ENCODE measurements at places on chromosomes 12 and 14.

- no peak for DNase-seq
Measured at GRCh38 chr12:130334937-130335336, 2.8 kb upstream of the PIWIL1 start.

- DNase-seq = no peak
Measured at GRCh38 chr14:103896578-103896977, 31.7 kb upstream of the TDRD9 start.

DNA sequence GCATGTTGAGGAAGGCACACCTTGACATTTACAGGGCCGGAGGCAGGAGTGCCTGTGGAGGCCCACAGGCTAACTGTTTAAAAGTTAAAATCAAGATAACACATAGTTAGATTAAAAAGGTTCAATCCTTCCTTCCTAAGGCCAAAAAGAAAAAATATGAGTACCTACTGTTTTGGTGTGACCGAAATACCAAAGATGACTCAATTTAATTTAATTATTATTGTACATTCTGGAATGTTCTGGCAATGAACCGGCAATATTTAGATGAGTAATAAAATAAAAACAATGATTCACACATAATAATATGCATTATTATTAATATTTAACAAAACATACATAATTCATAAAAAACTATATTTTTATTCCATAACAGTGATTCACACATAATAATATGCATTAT, 136.8 kb upstream of the NTF3 start:
- no peak for DNase-seq

DNA sequence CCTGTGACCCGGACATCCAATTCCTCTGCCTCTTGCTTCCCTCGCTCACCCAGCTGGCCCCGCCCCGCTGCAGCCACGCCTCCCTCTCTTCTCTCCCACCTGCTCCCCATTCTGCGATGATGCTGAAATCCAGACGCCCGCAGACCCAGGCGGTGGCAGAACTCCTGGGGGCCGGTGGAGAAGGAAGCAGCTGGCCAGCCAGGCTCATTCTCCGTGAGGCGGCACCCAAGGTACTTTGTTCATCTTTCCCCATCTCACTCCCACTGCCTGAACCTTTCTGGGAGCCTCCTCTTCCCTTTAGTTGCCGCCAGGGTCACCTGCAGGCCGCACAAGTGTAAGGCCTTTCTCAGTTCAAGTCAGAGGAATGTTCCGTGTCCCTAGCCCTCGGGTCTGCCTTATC, 35.7 kb downstream of the FOXN4 start:
- DNase-seq = peak; percentile 85

- peak; percentile 81 for DNase-seq
Measured at GRCh38 chr12:79532907-79533288, 157.9 kb downstream of the PAWR start.

- no peak for DNase-seq
Measured at GRCh38 chr14:46279776-46280175, 371.8 kb downstream of the RPL10L start.

- DNase-seq = peak; percentile 68
Measured at GRCh38 chr12:121872546-121873215, 14.0 kb upstream of the HPD start.

DNA sequence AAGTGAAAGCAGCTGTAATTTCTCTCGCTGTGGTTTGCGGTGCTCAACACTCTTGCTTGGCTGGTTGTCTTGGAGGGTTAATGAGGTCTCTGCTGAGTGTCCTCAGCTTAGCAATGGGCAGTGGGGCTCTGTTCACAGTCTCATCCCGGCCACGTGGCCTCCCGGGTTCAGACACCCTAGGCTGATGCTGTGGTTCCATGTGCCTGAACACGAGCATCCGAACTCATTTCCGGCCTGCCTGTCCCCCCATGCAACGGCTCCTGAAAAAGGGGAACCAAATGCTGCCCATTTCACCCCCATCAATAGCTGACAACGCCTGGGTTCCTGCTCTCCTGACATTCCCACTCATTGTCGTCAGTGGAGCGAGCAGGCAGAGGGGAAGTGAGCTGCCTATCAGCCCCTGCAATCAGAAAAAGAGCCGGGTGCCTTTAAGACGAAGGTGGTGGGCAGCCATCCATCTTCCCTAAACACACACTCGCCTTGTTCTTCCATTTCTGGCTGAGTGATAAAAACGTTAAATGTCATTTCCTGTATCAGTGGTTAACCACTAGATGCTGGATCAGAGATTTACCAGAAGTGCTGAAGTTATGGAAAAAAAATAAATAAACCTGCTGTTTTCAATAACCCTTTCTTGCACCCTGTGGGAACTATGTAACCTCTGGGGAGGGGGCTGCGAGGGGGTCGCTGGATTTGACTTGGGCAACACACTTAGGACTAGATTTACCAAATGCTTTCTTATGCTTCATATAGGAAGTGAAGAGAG, 60.3 kb upstream of the BCL2L14 start:
- no peak for DNase-seq

- peak; percentile 62 for DNase-seq
Measured at GRCh38 chr14:71403656-71404055, 496.4 kb downstream of the PCNX1 start.

- no peak for DNase-seq
Measured at GRCh38 chr14:20976291-20976690, 13.5 kb upstream of the METTL17 start.

GRCh38 chr14:23660290-23661226, 24.4 kb downstream of the DHRS2 start:
- DNase-seq = no peak

GRCh38 chr14:70011098-70011497, 131.9 kb downstream of the SMOC1 start:
- peak; percentile 72 for DNase-seq

DNA sequence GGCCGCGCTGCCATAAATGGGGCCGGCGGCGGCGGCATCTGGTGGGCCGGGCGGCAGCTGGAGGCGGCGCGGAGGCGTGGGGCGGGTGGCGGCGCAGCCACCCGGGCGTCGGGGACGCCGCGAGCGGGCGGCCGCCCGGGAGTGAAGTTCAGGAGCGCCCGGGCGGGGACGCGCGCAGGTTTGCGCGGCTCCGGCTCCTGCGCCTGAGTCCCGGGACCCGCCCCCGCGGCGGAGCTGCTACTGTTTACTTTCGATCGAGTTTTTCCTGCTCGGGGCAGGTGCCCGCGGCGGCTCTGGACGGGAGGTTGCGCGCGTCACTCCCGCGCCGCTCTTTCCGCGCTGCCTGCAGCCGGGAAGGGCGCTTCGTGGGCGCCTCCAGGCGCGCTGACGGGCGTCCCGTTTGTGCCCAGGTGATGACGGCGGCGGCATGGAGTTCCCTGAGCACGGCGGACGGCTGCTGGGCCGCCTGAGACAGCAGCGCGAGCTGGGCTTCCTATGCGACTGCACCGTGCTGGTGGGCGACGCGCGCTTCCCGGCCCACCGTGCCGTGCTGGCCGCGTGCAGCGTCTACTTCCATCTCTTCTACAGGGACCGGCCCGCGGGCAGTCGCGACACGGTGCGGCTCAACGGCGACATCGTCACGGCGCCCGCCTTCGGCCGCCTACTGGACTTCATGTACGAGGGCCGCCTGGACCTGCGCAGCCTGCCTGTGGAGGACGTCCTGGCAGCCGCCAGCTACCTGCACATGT, at the start of gene ZBTB42:
ZBTB42 (plus strand) TSS at position 331 of the 749 bp plus-strand sequence; CDS start at position 428, 97 bp downstream.
- peak; percentile 73 for DNase-seq

GRCh38 chr12:90028635-90029051, 320.0 kb upstream of the ATP2B1 start:
- DNase-seq = no peak

- DNase-seq = no peak
Measured at GRCh38 chr14:106203438-106203837, 677.1 kb downstream of the TMEM121 start.

GRCh38 chr14:102980409-102980810, 57.9 kb downstream of the AMN start:
- no peak for DNase-seq

DNA sequence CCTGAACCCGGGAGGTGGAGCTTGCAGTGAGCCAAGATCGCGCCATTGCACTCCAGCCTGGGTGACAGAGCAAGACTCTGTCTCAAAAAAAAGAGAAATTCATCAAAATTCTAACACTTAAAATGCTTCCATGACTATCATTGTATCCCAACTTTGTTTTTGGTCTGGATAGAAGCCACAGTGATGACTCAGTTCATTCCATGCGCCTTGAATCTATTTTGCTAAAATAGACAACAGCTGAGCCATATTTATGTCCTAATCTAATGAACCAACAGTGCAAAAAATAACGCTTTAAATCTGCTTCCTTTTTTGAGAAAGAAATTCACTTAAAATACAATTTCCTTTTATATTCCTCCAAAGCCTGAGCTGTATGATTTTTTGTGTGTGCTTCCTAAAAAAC, 23.2 kb upstream of the BICD1 start:
- no peak for DNase-seq

DNA sequence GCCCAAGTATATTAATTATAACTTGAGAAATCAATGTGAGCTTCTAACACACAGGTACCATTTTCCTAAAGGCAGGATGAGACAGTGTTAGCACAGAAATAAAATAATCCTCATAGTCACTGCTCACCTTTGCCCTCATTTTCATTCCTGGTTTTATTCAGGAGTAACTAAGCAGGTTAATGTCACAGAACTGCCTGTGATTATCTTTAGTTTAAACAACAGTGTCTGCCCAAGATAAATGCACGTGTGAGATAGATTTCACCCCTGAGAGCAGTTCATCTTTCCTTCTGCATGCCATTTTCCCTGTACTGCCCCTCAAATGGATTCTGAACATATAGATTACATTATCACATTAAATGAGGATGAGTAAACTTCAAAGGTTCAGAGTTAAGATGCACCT, 250.7 kb downstream of the RMST start:
- DNase-seq = no peak

GRCh38 chr12:24697295-24697694, 251.6 kb downstream of the BCAT1 start:
- peak; percentile 2 for DNase-seq

- DNase-seq = no peak
Measured at GRCh38 chr12:15599266-15600037, 189.7 kb downstream of the EPS8 start.

- peak; percentile 90 for DNase-seq
Measured at GRCh38 chr14:91509878-91510170, 286 bp downstream of the PPP4R3A start.

DNA sequence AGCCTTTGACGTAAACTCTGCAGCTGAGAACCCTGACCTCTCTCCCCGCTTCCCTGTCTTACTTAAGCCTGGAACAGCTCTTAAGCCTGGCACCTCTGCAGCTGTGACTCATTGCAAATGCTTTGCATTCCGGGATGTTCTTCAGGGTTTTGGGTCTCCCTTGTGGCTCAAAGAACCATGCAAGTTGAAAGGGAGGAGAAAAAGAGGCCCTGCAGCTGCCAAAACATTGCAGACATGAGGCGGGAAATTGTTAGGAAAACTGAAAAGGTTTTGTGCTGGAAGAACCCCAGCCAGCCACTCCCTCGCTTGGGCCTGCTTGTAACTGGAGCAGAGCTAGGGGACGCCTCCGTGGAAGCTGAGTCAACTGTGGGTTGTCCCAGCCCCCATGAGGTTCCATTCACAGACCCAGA, 60.2 kb upstream of the FERMT2 start:
- DNase-seq = no peak

GRCh38 chr12:111570084-111570961, 28.8 kb downstream of the ATXN2 start:
- DNase-seq = no peak

- DNase-seq = no peak
Measured at GRCh38 chr14:104572668-104573067, 6.9 kb upstream of the C14orf180 start.

DNA sequence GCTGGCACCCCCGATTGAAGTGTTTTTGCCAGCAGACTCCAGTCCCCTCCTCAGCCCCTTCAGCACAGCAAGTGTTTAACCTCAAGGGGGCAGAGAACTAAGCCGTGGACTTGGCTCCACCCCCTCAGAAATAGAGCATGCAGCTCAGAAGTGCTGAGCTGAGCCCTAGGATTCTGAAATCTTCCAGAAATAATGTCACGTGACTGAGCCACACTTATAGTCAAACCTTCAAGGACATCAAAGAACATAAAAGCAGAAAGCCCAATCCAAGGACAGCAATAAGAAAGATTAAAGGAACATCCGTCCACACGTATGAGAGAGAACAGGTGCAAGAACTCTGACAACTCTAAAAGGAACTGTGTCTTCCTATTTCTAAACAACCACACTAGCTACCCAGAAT, 317.7 kb upstream of the LRFN5 start:
- no peak for DNase-seq

DNA sequence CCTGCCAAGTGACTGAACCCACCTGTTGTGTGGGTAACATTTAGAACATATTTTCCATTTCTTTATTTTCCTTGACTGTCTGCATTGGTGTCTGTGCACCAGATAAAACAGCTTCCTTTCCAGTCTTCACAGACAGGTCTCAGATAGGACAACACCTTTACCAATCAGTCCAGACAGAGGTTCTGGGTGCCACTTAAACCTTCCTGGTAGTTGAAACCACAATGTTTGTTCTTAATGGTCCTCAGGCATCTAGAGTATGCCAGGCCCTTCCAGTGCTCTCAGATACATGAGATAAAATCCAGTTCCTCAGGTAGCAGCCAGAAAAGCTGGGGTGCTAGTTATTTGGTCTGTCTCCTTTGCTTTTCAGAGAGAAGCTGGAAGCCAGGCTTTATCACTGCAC, 7.0 kb upstream of the CLEC2D start:
- DNase-seq = no peak

- DNase-seq = no peak
Measured at GRCh38 chr14:69605738-69606137, 5.7 kb upstream of the SUSD6 start.

DNA sequence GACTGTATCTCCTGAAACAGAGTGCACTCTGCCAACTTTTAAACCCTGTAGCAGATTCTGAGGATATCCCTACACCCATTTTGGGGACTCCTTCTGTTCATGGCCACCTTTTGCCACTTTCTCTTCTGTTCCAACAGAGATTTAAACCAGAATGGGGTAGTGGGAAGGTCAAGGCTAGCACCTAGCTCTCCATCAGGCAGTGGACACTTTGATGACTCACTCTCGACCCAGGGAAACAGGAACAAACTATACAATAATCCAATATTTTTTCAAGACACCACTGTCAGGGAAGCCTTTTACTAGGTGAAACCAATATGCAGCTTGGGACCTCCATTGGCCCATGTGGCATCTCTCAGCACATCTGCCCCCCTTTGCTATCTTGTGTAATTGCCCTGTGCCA, 103.6 kb downstream of the DAAM1 start:
- DNase-seq = no peak

GRCh38 chr14:68759937-68760336, 32.9 kb downstream of the ZFP36L1 start:
- DNase-seq = no peak
